SK-MEL-5 (cell line): ENCODE measurements at places on chromosomes 16 and 17.
A peak's percentile ranks its signal among the peaks of the same experiment; 100 is the strongest.

DNA sequence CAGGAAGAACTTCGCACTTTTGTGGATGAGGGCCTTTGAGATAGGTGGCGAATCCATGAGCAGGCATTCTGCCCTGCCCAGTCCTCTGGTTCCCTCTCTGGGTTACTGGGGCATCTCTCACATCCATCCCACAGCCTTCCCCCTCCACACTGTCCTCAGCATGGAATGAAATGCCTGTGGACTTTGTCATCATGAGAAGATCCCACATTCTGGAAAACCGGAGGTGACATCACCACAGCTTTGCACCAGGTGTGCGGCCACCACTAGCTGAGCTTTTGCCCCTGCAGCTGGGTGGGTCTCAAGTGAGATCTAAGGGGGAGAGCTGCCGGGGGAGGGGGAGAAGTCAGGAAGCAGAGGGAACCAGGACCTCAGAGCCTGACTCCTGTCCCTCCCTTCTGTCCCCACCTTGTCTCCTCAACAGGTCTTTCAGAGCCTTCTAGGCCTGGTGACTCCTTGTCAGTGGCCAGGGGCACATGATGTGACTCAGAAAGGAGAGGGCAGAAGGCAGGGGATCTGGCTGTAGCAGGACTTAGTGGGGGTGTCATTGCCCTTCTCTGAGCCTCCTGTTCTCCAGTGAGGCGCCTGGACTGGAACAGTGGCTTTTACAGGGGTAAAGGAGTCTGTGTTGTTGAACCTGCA is 40.0 kb upstream of the DLX4 start:
- DNase-seq, result no peak

DNA sequence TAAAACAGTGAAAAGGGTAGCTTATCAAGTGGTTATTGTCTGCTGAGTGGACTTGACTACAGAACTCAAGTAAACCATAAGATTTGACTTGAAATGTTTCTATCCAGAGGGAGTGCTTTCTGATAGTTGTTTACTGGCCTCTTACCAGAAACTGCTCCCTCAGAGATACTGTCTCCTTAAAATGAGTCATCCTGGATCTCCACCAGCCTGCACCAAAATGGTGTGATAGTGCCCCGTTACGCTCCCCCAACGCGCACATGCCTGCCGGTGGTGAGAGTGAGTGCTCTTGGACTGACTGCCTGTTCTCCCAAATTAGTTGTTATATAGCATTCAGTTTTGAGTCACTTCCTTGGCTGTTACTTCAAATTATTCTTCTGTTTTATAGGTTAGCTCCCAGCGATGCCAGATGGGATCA is 22.9 kb downstream of the PRCD start:
- peak; percentile 83 for DNase-seq

GRCh38 chr16:12317856-12318537 is 341.5 kb downstream of the SNX29 start:
- DNase-seq, result no peak

DNA sequence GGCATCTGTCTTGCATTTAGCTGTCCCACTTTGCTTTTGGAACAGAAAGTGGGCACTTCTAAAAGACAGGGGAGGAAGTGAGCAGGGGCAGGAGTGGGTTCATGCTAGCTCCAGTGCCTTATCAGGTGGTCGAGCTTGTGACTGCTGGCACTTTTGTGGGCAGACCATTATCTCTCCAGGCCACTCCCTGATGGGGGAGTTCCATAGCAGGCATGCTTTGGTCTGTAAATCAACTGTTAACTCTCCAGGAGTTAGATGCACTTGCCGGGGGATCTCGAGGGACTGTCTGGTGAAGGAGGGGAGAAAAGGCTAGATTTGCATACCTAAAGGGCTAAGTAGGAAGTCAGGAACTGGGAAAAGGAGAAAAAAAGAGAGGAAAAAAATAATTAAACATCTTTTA is 9.3 kb upstream of the CARD14 start:
- DNase-seq, result peak; percentile 100

DNA sequence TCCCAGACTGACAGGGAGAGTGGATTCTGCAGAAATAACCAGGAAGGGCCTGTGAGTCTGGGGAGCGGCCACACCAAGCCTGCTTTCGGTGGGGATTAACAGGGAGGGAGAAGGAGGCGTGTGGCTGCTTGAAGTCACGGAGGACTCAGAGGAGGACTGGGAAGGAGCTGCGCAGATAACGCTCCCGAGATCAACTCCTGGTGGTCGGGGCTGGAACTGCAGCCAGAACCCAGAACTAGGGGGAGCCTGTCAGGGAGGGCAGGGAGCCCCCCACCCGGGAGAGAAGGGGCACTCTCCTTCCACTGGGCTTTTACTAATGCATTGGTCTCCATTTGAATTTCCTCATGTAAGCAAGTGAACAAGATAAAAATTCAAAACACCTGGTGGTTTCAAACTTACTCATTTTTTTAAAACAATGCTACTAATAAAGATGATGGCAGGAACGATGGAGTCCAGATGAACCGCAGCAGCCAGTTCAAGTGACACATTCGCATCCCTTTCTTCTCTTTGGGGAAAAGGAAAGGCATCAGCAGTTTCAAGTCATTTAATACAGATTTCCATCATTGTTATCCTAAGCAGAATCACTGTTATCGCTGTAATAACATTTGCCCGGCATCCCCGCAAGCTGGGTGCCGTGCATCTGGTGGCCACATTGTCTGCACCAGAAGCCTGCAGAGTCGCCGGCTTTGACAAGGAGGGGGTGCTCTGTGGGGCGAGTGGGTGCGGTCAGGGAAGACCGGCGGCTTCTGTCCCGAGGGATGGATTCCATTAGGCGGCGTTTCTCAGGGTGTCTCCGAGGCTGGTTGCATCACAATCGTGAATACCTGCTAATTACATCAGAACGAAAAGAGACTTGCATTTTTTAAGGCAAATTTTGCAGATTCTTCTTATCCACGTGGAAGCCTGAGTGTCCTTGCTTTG is 183.0 kb downstream of the FOXL1 start:
- peak; percentile 63 for DNase-seq

GRCh38 chr17:37103231-37103630 is 154.5 kb downstream of the AATF start:
- no peak for DNase-seq

DNA sequence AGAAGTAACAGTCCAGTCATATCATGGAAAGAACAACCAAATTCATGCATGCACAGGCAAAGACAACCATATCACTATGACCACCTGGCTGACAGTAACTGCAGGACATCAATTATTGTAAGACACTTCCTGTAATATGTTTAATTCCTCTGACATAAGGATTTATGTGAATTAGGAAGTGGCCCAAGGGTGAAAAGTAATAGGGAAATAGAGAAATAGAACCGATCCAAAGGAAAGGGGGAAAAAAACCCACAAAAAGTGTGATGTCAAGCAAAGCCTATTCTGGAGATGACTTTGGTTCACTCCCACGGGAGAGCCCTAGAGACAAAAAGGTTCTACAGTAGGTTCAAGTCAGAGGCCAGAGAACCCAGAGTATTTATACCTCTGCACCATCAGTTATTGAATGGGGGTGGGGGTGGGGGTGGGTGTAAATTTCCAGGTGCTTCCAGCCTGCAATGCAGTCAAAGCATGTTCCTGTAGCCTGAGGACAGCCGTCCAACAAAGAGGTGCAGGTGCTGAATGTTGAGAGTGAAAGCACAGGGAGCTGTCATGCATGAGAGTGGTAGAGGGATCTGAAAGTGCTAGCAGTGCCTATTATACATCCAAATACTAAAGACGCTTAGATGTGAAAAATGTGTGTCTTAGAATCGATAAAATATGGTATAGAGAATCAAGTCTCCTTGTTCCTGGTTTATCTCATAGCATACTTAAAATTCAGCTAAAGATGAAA is 95.6 kb upstream of the HLF start:
- no peak for DNase-seq

- no peak for DNase-seq
Observed at GRCh38 chr16:90081606-90081970, 4.5 kb upstream of the PRDM7 start.

DNA sequence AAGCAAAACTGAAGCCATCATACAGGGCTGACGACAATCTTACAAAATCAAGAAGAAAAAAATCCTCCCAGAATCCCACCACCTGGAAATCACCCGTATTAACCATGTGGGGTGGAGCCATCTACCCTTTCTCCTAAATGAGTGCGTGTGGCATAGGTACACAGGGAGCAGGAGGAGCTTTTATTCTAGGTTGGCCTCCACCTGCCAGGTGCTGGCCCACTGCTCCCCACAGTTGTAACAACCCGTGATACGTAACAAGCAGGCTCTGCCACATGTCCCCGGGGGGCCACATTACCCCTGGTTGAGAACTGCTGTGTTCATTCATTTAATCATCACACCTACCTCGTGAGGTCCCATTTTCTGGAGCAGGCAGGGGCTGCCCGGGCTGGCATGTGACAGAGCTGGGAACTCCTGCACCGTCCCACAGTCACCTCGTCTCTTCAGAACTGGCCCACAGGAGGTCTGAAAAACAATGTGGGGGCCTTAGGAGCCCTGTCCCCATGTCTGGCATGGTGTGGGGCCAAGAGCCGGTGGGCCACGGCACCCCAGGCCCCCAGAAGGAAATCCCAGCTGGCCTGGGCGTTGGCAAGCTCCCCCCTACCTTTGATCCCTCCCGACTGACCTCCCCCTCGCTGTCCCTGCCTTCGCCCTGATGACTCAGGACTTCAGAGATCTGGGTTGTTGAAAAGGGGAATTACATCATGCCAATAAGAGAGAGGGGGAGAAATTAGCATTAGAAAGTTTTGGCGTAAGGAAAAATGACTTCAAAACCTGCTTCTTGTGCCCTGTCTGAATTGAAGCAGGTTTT is 12.9 kb downstream of the CMIP start:
- DNase-seq, result no peak

- DNase-seq, result no peak
Observed at GRCh38 chr17:44655983-44656710, at the start of gene MEIOC. Gene MEIOC (plus strand): TSS chr17:44656468. CDS start chr17:44656614, 146 bp downstream.

DNA sequence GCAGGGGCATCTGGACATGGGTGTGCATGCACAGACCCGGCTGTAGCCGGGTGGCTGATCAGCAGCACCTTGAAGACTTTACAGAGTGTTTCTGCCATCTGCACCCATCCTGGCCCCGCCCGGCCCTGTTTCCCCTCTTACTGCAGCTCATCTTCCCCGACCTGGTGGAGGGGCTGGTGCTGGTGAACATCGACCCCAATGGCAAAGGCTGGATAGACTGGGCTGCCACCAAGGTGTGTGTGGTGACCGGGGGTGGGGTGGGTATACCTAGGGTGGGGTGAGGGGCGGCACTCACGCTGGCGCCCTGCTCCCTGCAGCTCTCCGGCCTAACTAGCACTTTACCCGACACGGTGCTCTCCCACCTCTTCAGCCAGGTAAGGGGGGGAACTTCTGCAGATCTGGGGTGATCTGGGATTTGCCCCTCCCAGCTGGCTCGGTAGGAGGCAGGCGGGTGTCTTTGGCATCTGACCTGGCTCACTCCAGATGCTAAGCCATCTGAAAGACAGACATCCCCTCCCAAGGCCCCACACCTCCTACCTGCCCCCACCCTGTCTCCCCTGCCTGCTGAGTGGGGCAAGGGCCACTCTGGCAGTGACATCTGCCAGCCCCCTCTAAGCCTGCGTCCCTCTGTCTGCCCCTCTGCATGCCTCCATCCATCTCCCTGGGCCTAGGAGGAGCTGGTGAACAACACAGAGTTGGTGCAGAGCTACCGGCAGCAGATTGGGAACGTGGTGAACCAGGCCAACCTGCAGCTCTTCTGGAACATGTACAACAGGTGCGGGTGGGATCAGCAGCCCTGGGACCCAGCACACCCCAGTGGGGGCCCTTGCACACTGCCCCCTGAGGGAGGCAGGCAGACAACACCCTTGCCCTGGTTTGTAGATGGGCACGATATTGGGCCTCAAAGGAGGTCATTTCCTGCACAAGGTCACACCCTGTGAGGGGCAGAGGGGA is 6.6 kb downstream of the NDRG4 start:
- DNase-seq, result no peak

GRCh38 chr16:47970291-47970931 is 185.4 kb downstream of the ABCC12 start:
- DNase-seq, result peak; percentile 27

DNA sequence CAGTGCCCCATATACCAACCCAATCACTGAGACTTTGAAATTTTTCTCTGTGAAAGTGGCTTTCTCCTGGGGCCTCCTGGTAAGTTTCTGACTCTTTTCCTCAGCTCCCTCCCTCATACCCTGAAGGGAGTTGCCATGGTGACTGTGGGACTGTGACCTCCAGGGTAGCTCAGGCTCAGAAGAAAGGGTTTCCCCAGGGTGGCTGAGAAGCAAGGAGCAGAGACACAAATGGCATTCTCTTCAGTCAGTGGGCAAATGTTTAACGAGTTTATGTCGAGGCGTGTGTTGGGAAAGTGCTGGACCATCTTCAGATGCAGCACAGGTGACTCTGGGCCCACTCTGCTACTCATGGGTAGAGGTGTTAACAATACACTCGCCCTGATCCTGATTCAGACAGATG is 46.8 kb downstream of the MRPS23 start:
- DNase-seq, result no peak

DNA sequence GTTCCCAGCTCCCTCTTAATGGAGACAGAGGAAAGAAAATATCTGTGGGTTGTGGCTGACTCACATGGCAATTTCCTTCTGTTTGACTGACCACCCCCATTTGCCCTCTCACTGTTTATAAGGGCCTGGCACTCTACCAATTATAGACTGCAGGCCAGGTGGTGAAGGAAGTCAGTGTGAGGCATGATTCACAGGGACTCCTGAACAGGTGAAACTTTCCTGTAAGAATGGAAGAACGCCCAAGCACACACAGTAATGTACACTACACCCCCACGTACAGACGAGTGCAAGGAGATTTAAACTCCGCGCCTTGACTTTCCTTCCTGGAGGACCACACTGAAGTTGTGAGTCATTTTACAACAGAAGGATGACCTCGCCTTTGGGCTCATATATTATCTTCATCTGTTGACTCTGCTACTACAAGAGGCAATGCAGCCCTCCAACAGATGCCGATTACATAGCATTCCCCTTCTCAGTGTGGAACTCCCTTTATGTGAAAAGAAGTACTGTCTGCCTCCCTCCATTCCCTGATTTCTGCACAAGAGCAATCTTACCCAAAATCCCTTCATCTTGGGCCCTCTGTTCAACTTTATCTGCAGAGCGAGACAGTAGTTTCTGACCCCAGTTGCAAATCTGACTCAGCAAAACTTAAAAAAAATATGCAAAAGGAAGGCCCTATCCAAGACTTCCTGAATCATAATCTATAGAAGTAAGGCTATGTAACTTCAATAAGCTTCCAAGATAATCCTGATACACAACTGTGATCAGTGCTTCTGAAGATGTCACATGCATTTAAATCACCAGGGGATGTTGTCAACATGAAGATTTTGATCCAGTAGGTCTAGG is 163.6 kb downstream of the SHISA6 start:
- DNase-seq, result no peak

DNA sequence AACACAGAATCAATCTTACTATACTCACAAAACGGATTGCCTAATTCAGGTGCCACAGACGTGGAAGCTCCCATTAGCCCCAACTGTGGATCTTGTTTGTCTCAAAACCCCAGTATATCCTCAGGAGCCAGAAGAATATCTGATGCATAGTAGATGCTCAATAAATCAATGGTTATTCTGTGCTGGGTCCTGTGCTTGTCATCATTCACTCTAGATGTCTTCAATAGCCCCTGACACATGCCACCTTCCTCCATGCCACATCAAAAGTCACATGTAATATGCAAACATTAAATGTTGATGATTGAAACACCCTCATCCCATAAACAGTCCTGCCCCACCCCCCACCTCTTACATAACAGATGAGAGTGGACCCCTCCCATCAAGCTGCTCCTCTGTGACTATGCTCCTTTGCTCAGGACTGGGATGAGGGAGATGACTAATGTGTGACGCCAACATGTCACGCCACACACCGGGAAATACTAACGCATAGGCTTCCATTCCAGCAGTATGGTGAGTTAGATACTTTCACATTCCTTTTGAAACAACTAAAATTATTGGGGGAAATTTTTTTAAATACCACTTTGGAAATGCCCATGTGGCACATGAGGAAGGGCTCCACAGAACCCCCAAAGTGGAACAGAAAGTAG is 267.6 kb upstream of the SDK2 start:
- no peak for DNase-seq
